Stimulated activated CD8-positive, alpha-beta memory T cell treated with anti-CD3 and anti-CD28 coated beads, Interleukin-2, amount 100 ng/mL, for 1 hour (primary cell): ENCODE measurements at places on chromosomes 1 and 21.

DNA sequence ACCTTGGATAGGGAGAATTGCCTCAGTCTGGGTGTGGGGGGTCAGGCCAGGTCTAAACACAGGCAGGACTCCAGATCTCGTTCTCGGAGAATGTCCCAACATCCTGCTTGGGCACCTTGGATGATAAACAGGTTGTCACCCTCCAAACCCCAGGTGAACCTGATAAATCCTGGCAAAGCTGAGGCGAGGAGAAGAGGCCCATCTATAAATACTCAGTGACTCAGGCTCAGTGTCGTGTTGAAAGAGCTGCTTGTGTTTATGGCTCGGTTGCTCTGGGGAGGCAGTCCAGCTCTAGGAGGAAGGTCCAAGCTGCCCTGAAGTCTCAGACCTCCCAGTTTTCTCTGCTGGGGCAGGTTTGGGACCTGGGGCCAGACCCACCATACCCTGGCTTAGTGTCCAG lies 15.8 kb upstream of the TRIM63 start:
- DNase-seq: no peak

GRCh38 chr1:166384948-166385347 lies 218.1 kb upstream of the FAM78B start:
- DNase-seq: no peak

GRCh38 chr1:4176841-4177240 lies 276.8 kb upstream of the C1orf174 start:
- no peak for DNase-seq

- DNase-seq: no peak
These were observed 6.9 kb downstream of the SERTAD4 start for GRCh38 chr1:210239349-210240111.

- no peak for DNase-seq
These were observed 299.4 kb upstream of the LYPLAL1 start for GRCh38 chr1:218874313-218874712.

DNA sequence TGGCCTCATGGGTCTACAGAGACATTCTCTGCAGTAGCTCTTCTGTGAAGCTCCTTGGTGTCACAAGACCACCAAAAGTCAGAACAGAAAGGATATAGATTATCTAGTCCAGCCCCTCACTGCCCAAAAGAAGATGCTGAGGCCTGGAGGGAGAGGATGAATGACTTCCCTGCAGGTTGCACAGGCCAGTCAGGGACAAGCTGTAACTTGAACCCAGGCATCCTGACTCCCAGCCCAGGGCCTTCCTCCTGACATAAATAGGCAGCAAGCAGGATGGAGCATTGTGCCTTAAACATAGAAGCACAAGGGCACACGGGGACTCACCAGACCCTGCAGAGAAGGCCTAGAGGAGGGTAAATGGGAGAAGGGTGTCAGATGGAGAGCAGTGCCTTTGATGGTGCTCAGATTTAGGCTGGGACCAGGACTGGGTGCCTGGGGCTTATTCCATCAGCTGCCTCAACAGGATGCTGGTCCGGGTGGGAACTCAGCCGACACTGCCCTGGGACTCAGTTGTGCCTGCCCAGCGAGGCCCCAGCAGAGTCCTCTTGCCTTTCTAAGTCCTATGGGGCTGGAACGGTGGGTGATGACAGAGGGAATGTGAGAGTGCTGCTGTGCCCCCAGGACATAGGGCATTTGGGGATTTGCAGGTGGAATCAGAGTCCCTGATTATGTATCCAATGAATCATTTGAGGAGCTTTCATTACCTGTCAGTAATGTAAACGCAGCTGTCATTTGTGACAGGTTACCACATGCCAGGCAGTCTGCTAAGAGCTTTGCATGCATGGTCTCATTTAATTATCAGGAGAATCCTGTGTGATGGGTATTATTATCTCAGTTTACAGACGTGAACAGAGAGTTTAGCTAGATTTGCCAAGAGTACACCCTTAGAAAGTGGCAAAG lies 13.2 kb downstream of the S100A7A start:
- no peak for DNase-seq
